Activated T-cell treated with anti-CD3 and anti-CD28 coated beads for 1 hour (primary cell): ENCODE measurements at places on chromosomes 5 and 9.
A peak's percentile ranks its signal among the peaks of the same experiment; 100 is the strongest.

DNA sequence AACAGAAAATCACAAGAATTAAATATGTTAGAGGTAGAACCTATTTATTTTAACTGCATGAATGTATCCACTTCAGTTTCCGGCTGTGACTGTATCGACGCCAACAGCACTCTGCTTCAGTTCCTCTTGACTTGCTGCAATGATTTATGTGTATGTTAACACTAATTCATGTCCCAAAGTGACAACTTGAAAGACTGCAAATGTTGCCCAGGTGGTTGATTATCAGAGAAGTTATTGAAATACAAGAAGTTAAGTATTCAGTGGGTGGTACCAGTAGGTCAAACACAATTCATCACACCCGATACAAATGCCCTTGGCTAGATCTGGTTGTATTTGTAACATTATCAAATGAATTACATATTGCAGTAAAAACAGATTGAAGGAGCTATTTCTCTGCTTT, 622.7 kb upstream of the CDH18 start:
- DNase-seq: no peak

GRCh38 chr5:76403766-76404222, 709 bp downstream of the IQGAP2 start:
- peak; percentile 47 for DNase-seq

GRCh38 chr5:119411361-119412278, 40.7 kb upstream of the HSD17B4 start:
- peak; percentile 21 for DNase-seq

DNA sequence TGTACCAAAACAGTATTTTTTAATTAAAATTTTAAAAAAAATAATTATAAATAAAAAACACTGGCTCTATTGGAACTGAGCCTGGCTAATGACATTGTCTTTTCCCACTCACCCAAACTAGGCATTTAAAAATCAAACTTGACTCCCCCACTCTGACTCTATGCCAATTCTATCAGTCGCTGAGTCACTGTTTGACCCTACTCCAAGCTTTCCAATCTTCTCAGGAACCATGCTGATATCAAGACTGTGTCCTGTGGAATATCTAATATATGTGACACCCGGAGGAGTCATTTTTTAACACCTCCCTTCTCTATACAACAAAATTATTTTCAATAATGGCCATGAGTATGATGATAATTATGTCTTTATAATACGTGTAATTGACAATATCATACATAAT, 171.6 kb upstream of the RASEF start:
- no peak for DNase-seq

GRCh38 chr5:71937921-71938698, 169.2 kb upstream of the MAP1B start:
- no peak for DNase-seq

- DNase-seq: no peak
Observed at GRCh38 chr5:84374568-84374967, 10.1 kb downstream of the EDIL3 start.

GRCh38 chr9:87088621-87089365, 141.5 kb upstream of the GAS1 start:
- no peak for DNase-seq

- no peak for DNase-seq
Observed at GRCh38 chr5:146082798-146083197, 22.6 kb downstream of the PLAC8L1 start.

DNA sequence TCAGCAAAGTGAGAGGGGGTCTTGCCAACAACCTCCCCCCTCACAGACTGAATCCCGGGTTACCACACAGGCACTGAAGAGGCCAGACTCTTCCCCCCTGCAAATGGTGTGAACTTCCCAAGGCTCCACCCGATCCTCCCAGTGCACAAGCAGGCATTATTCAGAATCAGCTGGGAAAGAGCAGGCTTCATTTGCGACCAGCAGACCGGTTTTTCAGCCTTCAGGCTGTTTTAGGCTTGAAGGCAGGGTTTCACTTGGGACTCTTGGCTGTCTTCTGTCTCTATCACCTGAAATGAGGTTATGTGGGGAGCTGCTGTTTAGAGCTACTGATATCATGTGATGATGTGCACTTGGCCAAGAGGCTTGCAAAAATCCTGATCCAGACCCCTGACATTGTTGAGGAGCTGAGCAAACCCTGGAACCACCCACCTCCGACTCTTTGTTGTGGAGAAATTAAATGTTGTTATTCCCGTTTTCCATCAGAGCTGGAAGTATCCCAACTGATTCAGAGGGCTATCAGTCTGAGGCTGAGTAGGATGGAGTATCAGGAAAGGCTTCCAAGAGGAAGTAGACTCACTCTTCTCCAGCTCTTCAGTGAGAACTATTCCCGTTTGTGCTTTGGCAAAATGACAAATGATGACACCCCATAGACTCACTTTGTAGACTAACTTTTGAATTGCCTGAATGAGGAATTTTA, 63.3 kb upstream of the ZFR start:
- DNase-seq: no peak

GRCh38 chr9:116543731-116544400, 143.2 kb upstream of the TRIM32 start:
- DNase-seq: no peak
